AG04449 (cell line): ENCODE measurements at places on chromosomes 12 and 14.

DNA sequence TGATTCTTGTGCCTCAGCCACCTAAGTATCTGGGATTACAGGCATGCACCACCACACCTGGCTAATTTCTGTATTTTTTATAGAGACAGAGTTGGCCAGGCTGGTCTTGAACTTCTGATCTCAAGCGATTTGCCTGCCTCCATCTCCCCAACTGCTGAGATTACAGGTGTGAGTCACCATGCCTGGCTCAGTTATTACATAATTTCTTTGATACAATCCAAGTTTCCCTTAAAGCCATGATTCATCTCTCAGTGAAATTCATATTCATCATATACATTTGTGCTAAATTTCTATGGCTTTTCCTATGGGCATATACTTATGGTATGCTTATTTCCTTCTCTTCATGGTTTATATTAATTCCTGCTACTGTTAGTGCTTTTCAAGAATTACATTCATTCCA is 29.1 kb upstream of the PZP start:
- DNase-seq: no peak

GRCh38 chr14:60760644-60761364 is 26.2 kb downstream of the MNAT1 start:
- no peak for DNase-seq

- DNase-seq: peak; percentile 10
Measured at GRCh38 chr12:85866986-85867776, 6.9 kb upstream of the NTS start.

DNA sequence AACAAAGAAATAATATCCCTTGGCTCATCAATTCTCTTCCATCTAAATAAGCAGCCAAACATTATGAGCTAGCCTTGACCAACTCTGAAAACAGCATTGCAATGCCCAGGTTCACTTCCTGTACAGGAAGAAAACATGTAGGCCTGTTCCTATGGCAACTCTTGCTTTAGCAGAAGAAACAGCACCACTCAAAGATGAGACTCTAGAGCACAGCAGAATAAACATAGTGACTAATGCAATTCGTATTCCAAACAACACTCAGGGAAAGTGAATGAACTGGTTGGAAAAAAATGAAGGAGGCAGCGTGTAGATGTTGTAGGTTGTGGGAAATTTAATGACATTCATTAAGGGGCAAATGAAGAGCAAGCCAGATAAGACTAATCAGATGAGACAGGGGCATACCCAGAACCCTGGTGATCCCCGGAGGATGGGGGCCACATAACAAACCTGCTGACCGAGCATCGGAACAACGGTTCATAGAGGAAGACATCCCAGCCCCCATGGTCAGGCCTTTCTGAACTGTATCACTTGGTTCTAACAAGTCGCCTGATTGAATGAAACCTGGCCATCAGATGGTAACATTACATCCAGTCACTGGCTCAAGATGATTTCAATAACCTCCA is 9.0 kb downstream of the ARHGDIB start:
- peak; percentile 95 for DNase-seq

DNA sequence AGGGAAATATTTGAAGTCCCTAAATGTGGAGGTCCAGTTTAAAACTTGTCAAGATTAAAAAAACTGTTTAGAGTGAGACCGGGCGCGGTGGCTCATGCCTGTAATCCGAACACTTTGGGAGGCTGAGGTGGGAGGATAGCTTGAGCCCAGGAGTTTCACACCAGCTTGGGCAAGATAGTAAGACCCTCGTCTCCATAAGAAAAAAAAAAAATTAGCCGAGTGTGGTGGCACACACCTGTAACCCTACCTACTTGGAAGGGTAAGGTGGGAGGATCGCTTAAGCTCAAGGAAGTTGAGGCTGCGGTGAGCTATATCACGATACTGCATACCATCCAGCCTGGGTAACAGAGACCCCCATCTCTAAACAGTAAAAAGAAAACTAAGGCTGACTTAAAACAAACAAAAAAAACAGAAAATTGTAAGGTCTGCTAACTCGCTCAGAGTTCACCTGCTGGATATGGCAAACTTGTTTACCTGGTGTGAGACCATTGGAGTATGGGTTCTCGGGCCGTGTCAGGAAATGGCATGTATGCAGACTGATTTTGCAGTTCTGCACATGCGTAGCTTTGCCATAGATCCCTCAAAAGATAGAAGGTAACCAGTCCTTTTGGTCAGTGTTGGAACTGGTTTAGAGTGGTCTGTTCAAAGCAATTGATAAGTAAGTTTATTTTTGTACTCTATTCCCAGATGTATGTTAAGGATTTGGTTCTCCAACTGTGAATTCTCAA is 2.1 kb downstream of the RNF10 start:
- no peak for DNase-seq

- no peak for DNase-seq
Measured at GRCh38 chr14:102777711-102778337, 575 bp downstream of the TRAF3 start.

GRCh38 chr14:20698934-20699333 is 10.4 kb downstream of the ANG start:
- no peak for DNase-seq

DNA sequence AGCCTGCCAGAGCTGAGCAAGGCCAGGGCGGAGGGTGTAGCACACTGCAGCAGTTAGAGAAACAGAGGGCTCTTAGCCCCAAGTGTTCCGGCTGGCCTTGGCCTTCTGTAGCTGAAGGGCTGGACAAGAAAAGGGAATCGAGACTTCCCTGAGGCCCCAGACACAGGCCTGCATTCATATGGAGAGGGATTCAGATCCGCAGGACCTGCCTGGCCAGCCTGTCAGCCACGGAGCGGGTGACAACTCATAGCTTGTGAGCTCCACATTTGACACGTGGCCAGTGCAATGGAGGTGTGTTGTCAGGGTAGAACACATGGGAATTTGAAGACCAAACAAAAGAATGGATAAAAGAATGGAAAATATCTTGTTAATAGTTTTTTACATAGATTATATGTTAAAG is 182.2 kb upstream of the GSC start:
- DNase-seq: no peak

- DNase-seq: peak; percentile 45
Measured at GRCh38 chr14:71682337-71682736, 249.9 kb upstream of the RGS6 start.

- DNase-seq: no peak
Measured at GRCh38 chr14:80483331-80483730, 272.0 kb upstream of the DIO2 start.

- no peak for DNase-seq
Measured at GRCh38 chr12:44558340-44559100, 317.6 kb downstream of the NELL2 start.

- no peak for DNase-seq
Measured at GRCh38 chr12:60010486-60010885, 414.7 kb downstream of the SLC16A7 start.

DNA sequence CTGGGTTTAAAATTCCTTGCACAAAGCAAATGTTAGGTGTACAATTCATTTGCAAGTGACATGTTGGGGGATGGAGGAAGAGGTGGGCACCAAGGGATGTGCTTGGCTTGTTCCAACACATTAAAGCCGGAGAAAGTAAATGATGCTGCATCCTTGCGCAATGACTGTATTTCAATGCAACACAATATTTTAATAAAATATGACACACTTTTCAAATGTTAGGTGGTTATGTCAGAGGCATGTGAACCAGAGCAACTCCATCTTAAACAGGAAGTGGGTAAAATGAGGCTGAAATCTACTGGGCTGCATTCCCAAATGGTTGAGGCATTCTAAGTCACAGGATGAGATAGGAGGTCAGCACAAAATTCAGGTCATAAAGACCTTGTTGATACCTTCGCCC is 53.6 kb upstream of the ARHGAP5 start:
- no peak for DNase-seq

DNA sequence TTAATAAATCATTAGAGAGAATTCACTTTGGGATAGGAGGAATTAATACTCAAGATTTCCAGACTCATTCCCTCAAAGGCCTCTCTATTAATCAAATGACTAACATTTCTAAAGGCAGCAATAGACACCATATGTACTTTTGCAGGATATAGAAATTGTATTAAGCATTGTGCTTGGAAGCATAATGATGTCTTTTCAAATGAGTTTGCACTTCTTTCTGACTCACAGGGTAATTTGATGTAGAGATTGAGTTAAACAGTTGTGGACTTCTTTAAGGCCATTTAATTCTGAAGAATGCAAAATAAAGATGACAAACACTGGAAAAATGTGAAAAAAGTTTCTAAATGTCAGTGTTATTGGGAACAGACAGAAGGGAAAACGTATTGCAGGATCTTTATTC is 63.4 kb upstream of the CSRP2 start:
- DNase-seq: peak; percentile 45

DNA sequence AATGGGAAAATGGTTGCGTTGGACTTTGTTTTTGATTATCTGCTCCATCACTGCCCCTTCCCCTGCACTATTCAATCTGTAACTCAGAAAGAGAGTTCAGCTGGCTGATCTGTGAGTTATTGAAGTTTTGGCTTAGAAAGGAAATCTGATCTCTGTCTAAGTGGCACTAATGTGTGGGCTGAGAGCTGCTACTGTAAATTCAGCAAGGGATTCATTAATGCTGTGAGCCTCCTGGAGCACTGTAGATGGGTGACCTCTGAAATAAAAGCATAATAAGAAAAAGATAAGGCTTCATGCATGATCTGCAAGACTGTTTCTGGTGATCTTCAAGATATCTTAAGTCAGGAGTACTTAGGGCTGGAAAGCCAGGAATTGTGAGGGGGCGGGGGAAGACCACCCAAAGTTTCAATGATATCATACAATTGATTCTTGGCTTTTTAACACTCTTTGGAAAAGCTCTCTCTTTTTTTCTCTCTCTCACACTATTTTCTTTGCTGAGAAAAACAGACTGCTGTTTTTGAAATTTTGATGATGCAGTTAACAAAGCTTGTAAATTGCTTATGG is 101.1 kb downstream of the C12orf75 start:
- DNase-seq: no peak

DNA sequence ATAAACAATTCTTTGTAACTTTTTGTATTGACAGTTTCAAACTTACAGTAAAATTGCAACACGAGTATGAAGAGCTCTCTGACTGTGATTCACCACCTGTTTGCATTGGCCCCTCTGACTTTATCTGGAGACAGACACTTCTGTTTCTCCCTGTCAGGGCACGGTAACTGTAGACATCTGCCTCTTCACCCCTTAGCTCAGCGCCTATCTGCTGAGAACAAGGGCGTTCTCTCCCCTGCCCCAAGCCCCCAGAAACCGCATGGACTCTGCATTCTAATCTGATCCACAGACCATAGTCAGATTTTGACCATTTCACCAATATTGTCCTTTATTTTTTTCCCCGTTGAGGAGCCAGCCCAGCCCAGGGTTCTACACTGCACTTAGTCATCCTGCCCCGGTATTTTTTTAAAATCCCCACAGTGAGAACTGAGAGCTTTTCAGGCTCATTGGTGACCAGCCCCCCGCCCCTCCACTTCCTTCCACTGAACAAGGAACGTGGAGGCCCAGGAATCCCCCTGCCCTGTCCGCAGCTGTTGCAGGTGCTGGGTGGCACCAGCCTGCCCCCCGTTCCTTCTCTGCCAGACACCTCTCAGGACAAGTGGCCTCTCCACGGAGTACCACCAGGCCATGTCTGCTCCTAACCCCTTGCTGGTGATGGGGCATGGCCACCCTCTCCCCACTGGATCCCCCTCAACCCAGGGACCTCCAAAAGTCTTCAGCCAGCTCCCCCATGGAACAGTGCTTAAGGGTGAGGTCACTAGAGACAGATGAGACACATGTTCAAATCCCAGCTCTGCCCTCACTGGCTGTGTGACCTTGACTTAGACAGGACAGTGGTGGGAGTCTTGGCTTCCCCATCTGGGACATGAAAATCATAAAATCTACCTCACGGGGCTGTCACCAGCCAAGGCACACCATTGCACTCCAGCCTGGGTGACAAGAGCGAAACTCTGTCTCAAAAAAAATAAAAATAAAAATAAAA is 11.2 kb downstream of the RHOF start:
- DNase-seq: no peak

DNA sequence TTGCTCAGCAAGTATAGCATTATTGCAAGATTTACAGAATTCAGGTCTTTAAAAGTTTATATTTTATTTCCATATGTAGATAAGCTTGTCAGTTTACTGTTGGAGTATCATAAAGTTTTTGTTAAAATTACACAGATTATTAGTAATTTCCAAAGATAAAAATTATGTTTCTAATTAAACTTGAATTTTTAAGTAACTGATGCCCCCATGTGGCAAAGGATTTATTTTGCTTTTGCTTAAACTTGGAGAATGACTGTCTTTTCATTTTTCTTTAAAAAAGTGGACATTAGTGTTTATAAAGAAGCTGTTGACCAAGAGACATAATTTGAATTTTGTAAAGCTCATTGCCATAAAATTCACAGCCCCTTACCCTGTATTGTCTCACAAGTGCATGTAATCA is 45.8 kb downstream of the ETNK1 start:
- DNase-seq: no peak

DNA sequence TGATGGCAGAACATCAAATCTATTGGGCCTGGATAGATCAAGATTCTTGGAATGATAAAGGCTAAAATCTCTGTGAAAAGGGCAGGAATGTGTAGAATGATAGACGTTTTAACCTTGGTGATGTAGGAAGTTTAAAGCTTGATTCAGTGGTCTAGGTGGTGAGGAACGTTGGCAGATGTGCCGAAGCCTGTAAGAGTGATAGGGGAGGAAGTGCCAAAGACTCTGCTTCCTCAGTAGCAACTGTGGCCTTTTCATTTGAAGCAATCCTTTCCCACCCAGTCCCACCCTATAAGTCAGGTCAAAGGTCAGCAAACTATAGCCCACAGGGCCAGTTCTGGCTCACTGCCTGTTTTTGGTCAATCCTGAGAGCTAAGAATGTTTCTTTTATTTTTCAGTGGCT is 62.2 kb downstream of the MBIP start:
- DNase-seq: no peak

DNA sequence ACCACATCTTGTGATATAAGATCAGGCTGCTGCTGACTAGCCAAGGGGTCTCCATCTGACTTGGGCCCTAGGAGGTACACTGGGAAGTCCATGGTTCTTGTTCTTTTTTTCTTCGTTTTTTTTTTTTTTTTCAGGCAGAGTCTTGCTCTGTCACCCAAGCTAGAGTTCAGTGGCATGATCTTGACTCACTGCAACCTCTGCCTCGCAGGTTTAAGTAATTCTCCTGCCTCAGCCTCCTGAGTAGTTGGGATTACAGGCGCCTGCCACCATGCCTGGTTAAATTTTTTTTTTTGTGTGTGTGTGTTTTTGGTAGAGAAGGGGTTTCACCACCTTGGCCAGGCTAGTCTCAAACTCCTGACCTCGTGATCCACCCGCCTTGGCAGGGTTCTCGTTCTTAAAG is 178.2 kb downstream of the RMST start:
- DNase-seq: no peak
